ENCODE measurements at places on chromosomes 1 and 21.

DNA sequence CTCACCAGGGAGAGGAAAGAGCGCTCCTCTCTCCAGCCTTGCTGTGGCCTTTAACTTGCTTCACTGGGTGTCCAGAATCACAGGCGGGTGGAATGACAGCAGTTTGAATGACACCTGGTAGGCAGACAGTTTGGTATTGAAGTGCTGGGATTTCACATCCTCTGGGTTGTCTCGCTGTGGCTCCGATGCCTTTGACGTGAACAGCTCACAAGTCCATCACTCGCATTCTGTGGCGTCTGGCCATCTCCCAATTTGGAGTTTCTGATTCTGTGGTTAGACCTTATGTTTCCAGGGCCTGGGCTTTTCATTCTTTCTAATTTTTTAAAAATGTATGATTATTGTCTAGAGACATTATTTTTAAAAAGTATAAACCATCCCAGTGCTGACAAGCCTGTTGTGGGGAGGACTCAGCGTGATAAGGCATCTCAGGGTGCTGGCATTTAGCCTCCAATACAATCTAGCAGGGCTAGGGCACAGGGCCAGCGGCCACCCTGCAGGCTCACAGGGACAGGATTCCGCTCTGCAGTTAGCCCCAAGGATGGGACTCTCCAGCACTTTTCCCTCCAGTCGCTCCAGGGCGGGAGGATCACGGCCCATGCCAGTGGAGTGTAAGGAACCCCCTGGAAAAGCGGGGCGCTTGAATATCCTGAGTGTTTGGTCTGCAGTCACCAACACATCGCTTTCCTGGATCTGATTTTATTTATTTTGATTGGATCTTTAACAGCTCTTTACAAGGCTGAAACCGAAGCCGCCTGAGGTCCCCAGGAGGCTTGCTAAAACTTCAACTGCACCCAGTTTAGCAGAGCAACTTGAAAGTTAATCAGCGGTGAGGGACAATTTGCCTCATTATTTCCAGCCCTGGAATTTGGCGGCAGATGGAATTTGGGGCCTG, 178.3 kb downstream of the TRABD2B start:
- no peak for DNase-seq

GRCh38 chr1:47230692-47231300, 1.2 kb downstream of the TAL1 start:
- DNase-seq, result no peak

GRCh38 chr21:15057285-15057684, 7.5 kb downstream of the NRIP1 start:
- DNase-seq, result no peak

DNA sequence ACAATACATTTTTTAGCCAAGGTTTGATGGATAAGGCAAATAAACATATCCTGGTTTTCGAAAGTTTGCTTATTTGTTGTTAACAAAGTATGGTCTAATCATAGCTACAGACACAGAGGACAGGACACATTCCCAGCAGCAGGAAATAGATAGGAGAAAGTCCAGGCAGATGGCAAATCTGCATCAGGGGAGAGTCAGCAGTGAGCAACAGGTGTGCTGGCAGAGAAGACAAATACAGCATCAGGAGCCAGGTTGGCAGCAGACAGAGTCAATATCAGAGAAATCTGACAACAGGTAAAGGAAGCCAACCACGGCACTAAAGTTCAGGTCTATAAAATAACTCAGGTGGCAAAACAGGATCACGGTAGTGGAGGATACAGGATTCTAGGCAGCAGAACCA, 210.7 kb upstream of the PTBP2 start:
- DNase-seq, result no peak

DNA sequence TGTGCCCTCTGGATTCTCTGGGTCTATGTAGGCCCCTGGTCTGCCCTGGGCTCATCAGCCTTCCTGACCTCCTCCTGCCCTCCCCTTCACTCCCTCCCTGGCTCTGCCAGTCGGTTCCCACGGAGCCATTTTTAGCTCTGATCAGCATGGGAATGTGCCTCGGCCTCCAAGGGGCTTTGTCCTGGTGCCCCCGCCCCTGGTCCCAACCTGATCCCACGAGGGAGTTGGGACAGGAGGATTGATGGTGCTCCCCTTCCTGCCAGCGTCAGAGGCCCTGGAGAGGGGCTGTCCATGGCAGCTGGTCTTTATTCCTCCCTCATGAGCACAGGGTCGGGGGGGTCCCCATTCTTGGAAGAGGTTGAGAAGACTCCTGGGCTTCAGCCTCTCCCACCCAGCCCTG, 24.9 kb downstream of the ETNK2 start:
- DNase-seq, result no peak

GRCh38 chr1:26959722-26960624, at the start of gene KDF1:
KDF1 (minus strand) TSS chr1:26960468; CDS start chr1:26952380, 8,088 bp downstream.
- no peak for DNase-seq

DNA sequence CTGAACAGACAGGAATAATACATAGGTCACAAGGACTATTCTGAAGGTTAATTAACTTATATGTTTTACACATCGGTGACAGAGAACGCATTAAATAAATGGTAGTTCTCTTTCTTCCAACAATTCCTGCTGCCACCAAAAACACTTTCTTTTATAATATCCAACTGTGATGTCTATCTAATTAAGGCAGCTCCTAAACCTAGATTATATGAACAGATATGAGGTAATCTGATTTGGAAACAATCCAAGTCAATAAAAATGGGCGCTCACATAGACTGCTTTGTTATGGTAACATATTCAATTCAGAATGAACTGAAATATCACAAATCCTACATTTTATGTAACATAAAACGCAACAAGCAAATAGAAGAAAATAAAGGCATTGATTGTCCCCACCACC, 16.0 kb downstream of the CYYR1 start:
- no peak for DNase-seq

DNA sequence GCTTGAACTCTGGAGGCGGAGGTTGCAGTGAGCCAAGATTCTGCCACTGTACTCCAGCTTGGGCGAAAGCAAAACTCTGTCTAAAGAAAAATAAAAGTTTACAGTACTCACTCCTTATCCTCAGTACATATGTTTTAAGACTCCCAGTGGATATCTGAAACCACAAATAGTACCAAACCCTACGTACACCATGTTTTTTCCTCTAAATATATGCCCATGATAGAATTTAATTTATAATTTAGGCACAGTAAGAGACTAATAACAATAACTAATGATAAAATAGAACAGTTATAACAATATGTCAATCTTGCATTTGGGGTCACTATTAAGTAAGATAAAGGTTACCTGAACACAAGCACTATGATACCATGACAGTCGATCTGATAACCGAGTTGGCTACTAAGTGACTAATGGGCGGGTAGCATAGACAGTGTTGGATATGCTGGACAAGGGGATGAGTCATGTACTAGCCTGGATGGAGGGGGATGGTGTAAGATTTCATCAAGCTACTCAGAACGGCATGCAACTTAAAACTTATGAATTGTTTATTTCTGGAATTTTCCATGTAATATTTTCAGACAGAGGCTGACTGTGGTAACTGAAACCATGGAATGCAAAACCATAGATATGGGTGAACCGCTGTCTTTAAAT, 43.7 kb downstream of the ST7L start:
- DNase-seq, result peak; percentile 81

GRCh38 chr1:3618881-3619671, 5.7 kb upstream of the TPRG1L start:
- peak; percentile 55 for DNase-seq

GRCh38 chr1:89068291-89068690, 3.3 kb upstream of the GBP1 start:
- DNase-seq, result peak; percentile 67

DNA sequence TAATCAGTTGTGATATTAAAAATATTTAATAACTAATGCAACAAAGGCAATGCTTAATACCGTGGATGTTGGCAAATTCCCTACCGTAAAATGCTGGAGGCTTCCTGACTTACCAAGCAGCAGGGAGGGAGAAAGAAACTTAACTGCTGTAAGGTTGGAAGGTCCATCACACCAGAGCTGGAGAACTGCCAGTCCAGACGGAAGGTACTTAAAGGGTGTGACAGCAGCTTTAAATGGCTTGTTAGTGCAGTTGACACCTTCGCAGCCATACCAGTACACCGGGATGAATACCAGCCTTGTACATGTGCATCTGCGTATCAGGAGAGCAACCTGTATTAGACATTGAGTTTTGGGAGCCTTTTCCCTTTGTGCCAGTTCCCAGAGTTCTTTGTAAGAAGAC, 269.5 kb upstream of the NCAM2 start:
- no peak for DNase-seq

DNA sequence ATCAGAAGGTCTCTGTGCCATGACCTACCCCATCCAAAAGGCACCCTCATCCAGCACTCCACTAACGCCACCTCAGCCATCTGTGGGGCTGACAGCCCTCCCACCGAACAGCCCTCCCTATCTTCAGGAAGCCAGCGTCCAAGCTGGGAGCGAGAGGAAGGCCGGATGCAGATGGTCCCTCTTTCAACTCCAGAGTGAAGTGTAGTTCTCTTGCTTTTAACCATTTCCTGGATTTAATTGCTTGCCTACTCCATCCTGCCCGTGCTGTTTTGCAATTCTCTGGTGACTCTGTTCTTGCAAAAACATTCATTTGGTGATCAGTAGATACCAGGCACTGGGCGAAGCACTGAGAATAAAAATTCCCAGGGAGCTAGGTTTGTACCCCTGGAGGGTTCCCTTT, 8.2 kb upstream of the DYRK1A start:
- peak; percentile 34 for DNase-seq

- DNase-seq, result no peak
Measured at GRCh38 chr1:183730886-183731573, 73.9 kb upstream of the RGL1 start.

DNA sequence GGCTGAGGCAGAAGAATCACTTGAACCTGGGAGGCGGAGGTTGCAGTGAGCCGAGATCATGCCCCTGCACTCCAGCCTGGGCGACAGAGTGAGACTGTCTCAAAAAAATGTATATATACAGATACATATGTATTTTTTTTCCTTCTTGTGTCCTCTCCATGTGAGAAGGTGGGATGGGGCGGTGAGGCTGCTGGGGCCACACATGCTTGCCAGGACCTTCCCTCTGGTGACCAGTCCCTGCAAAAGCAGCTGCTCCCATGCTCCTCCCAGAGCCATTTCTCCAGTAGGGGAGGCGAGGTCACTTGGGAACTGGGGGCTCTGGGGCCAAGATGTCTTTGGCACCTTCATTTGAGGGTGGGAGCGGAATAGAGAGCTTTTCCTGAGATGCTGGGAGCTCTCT, 74.9 kb downstream of the PIK3CD start:
- no peak for DNase-seq

- DNase-seq, result peak; percentile 92
Measured at GRCh38 chr1:218660678-218661053, 315.5 kb downstream of the TGFB2 start.

GRCh38 chr1:150905301-150905700, 18.4 kb downstream of the CTXND2 start:
- DNase-seq, result no peak

DNA sequence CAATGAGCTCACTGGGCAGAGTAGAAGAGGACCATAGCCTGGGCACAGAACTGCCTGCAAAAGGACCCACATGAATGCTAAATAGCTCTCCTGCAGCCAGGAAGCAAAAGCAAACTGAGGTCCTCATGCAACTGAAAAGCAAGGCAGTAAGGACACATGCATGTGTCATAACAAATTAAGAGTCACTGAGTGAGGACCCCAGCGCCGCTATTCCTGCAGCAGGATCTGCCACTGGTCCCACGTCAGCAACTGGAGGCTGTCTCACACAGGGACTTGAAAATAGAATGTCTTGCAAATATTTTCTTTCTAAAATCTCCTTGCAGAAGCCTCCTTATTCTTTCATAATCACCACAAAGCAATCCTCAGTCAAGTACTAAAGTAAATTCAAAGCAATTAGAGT, 559.6 kb upstream of the DAB1 start:
- no peak for DNase-seq

- DNase-seq, result no peak
Measured at GRCh38 chr1:21921100-21921875, 15.8 kb downstream of the HSPG2 start.

DNA sequence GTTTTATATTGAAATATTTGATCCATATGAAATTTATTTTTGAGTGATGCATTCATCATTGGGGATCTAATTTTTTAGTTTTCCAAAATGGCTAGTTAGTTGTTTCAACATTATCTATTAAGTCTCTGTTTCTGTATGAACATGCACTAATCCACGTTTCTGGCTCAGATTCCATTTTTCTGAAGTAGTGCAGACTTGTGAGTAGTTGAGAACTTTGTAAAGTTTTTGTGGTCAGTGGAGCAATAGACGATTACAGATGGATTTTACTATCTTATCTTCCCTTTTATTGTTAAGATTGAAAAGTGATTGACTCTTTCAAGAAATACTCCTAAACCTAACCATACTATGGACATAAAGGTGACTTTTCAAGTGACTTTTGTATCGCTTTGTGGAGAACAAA, 16.7 kb downstream of the SOAT1 start:
- no peak for DNase-seq

DNA sequence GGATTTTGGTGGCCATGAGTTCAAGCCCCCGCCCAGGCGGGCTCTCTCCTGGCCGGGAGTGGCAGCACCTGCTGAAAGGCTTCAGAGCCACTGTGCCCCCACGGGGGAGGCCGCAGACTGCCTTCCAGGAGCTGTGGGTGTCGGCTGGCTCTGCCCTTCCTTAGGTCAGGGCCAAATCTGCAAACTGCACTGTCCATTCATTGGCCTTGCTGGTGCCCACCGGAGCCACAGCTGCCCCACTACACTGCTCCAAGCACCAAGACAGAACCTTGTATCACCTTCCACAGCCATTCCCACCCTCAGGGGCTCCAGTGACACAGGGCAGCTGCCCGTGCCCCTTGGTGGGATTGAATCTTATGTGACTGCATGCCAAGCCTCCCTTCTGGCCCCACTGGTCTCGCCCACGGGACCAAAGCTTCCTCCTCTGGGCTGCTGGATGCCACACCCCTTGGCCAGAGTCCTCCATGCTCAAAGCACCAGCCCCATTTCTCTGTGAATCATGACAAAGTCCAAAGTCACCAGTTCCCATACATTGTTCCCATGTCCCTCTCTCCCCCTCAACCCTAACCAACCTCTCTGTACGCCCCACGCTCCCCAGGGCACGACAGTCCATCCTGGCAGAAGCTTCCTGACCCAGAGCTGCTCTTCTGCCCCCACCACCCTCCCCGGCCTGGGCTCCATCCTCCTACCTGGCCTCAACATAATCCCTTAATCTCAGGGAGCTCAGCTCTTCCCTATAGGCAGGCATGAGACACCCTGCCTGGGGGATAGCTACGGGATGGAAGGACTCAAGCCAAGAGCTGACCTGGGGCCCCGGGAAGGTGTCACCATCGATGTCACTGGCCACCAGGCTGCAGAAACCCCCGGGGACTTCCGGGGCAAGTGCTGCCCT, 20.9 kb upstream of the GPR153 start:
- no peak for DNase-seq

DNA sequence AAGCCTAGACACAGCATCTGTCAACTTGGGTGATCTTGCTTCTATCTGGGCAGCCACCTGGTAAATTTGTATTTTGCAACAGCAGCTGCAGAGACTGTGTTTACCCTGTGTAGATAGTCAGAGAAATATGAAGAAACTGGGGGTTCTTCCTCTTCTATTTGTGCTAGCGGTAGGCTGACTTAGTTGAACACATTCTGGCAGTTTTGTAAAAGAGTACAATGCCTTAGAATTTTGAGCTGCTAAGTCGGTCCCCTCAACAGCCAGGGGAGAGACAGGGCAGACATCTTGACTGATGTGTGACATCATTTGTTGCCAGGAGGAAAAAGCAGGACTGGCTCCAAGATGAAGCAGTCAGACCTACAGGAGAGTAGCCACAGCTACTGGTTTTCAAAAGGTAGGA, 53.7 kb downstream of the KCNJ6 start:
- no peak for DNase-seq
